Upper lobe of right lung (tissue), 1 donor: ENCODE measurements at places on chromosomes 4 and X.

DNA sequence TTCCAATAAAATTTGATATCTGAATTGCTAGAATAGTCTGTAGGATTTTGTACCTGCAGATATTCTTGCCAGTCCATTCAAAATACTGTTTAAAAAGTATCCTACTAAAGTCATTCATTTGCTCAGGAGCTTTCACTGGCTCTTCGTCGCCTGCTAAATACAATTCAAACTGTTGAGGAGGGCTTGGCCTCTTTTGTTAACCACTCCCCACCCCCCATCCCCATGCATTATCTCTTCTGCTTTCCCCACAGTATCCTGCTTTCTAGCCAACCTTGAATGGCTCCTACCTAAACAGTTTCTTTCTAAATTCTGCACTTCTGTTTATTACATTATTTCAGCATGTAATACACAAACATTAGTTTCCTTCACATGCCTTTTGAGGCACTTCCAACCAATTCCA, 230.8 kb downstream of the CPE start:
- H3K4me1 ChIP-seq, result no peaks in the 10 kb centered on the region
- H3K4me3 ChIP-seq, result no peak overlapping the region
- H3K27ac ChIP-seq, result no peak overlapping the region
- no peaks in the 10 kb centered on the region for H3K27me3 ChIP-seq

GRCh38 chrX:43735957-43736356, 79.9 kb downstream of the MAOA start:
- H3K4me3 ChIP-seq, result no peak overlapping the region
- H3K27me3 ChIP-seq, result no peaks in the 10 kb centered on the region

- DNase-seq, result no peak
- no peaks in the 10 kb centered on the region for H3K27me3 ChIP-seq
- no peak overlapping the region for H3K4me3 ChIP-seq
- no peaks in the 10 kb centered on the region for H3K36me3 ChIP-seq
- H3K27ac ChIP-seq, result no peak overlapping the region
Observed at GRCh38 chrX:9403374-9403773, 61.5 kb upstream of the TBL1X start.

DNA sequence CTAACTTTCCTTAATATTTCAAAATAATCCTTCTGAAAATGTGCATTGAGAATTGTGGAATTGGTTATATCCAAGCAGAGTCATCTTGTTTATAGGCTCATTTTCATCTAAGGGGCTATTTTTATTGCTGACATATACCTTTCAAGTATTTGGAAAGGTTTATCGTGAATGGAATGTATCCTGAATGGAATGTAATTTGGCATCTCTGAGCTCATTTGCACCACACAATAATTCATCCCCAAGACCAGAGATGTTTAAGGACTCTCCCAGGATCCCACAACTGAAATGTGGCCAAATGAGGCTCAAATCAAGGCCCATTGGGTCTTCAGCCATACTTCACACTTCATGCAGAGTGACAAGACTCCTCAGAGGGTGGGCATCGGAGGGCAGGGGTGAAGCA, 7.5 kb upstream of the SETD7 start:
- H3K27me3 ChIP-seq, result no peaks in the 10 kb centered on the region
- H3K4me1 ChIP-seq, result peaks cover 12% of the 10 kb centered on the region
- H3K36me3 ChIP-seq, result no peaks in the 10 kb centered on the region
- no peak overlapping the region for H3K4me3 ChIP-seq
- DNase-seq, result no peak

GRCh38 chrX:26778320-26778888, 562.4 kb downstream of the MAGEB5 start:
- DNase-seq, result no peak
- no peaks in the 10 kb centered on the region for H3K27me3 ChIP-seq
- no peak overlapping the region for H3K4me3 ChIP-seq
- no peaks in the 10 kb centered on the region for H3K4me1 ChIP-seq

GRCh38 chr4:99815597-99816011, 1.0 kb upstream of the DAPP1 start:
- H3K36me3 ChIP-seq, result no peaks in the 10 kb centered on the region
- H3K4me3 ChIP-seq, result no peak overlapping the region
- peak overlapping the region; percentile 76 for H3K27ac ChIP-seq
- H3K27me3 ChIP-seq, result no peaks in the 10 kb centered on the region
